Astrocyte of the spinal cord (primary cell): ENCODE measurements at places on chromosomes 7 and 10.

- DNase-seq: no peak
Observed at GRCh38 chr7:114799628-114800028, 122.3 kb upstream of the MDFIC start.

GRCh38 chr7:132436121-132436520, 140.1 kb downstream of the PLXNA4 start:
- no peak for DNase-seq

- no peak for DNase-seq
Observed at GRCh38 chr7:10022480-10022879, 951.2 kb upstream of the PHF14 start.

DNA sequence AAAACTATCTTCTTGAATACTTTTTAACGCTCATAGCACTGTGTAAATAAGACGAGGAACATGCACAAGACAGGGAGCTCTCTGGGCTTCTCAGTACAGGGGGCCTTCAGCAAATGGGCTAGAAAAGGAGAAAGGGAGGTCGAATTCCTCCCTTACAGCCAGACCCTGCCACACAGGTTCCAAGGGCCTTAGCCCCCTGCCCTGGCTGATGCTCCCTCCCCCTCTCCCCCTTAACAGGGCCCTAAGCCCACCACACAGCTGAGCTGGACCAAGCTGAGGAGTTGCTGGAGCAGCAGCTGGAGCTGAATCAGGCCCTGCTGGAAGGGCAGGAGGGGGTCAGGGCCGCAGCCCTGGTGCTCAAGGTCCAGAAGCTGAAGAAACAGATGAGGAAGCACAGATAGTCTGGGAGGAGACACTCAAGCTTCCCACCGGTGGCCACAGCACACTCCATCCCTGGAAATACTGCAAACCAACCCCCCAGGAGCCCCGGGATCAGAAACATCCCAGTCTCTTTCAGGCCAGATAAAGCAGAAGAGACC, 153.9 kb downstream of the SNX13 start:
- no peak for DNase-seq

GRCh38 chr10:79346388-79347225, 662 bp upstream of the PPIF start:
- DNase-seq: no peak

DNA sequence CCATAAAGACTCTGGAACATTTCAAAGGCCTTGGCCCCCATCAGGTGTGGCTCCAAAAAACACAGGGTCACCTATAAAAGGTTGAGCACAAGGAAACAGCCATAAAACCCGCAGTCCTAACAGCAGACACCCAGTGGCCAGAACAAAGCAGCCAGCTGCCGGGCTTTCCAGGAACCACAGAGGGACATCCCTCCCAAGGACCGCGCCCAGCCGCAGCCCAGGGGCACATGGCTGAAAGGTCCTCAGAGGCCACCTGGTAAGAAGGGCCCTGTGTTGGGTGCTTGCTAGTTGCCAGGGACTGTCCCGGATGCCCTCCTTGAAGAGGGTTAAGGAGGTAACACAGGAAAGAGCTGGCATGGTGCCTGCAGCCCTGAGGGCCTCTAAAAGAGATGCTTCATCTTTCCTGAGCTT, 32.7 kb downstream of the KCNMA1 start:
- DNase-seq: no peak

- DNase-seq: no peak
Observed at GRCh38 chr10:117619707-117620405, 77.3 kb downstream of the EMX2 start.

- no peak for DNase-seq
Observed at GRCh38 chr10:109891105-109891504, 32.2 kb downstream of the XPNPEP1 start.

DNA sequence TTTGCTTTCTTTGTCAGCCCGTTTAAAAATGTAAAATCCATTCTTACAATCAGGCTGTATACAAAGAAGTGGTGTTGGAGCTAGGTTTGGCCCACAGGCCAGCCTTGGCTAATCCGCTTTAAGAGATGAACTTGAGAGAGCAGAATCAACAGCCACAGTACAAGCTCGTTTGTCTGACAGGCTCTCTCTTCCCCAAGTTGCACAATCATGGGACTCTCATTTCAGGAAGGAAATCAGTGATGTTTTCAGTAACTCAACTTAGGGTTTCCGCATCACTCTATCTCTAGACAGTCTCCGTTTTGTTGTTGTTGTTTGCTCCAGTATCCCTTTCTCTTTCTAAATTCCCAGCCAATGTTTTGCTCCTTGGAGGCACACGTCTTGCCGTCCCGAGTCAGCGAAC, 582.0 kb upstream of the MKI67 start:
- DNase-seq: no peak

DNA sequence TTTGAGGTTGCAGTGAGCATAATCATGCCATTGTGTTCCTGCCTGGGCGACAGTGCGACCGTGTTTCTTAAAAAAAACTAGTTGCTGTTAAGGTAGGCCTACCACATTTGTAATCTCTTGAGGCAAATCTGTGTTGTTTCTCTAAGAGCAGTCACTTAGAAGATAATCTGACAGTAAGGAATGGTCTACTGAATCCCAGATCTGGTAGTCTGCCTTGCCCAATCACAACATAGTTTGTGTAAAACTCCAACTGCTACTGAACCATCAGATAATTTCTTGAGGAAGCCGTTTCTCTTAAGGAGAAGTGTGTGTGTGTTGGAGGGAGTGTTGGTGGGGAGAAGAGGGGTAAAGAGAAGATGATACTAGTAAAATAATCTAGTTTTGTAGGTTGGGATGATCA, 5.0 kb downstream of the NRF1 start:
- DNase-seq: no peak

DNA sequence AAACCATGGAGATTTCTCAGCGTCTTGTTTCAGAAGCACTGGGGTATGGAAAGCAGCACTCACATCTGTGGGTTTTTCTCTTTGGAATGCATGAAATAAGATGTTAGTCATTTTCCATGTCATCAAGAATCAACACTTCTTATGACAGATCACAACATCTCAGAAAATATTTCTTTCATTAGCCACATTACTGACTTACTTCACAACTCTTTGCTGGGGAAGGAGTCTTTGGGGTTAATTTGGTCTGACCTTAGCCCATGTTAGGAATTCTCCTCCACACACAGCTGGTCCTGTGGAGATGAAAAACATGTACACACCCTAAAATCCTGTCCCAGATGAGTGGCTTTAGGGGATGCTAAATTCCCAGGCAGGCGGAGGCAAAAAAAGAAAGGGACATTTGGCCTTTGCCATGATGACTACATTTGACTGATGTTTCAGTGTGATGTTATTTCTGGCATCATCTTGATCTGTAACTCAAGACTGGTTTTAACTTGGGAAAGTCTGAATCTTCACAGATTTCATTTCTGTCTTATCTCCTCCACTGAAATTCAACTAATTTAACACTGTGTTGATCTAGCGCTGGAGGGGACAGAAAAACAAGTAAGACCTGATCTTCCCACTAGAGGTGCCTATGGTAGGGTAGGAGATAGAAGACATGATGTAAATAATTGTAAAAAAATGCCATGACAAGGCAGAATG, 363.2 kb downstream of the PRPF18 start:
- peak; percentile 91 for DNase-seq

- peak; percentile 68 for DNase-seq
Observed at GRCh38 chr10:70549962-70550458, 52.5 kb downstream of the PRF1 start.

DNA sequence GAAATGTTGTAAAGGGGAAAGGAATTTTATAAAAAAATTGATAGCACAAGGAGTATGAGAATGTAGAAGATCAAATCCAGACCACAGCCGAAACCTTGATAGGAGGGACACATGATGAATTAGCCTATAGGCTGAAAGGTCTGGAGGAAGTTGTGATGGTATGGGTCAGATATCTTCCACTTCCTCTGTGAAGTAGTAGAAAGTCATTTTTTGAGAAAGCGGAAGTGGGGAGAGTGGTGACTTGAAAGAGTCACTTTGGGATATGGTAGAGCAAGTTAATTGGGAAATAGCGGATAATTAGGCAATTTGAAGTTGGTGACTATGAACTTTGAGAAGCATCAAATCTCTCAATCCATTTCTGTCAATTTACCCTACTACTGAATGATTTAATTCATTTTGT, 99.4 kb downstream of the GRM8 start:
- DNase-seq: no peak

GRCh38 chr7:117014673-117015133, 61.4 kb downstream of the ST7 start:
- DNase-seq: peak; percentile 39

GRCh38 chr7:1906988-1907745, 237.1 kb downstream of the ELFN1 start:
- no peak for DNase-seq
